Right ventricle myocardium superior (tissue), 1 donor: ENCODE measurements at places on chromosomes 2 and 18.

- DNase-seq: no peak
Measured at GRCh38 chr18:63427558-63427957, 5.3 kb upstream of the VPS4B start.

DNA sequence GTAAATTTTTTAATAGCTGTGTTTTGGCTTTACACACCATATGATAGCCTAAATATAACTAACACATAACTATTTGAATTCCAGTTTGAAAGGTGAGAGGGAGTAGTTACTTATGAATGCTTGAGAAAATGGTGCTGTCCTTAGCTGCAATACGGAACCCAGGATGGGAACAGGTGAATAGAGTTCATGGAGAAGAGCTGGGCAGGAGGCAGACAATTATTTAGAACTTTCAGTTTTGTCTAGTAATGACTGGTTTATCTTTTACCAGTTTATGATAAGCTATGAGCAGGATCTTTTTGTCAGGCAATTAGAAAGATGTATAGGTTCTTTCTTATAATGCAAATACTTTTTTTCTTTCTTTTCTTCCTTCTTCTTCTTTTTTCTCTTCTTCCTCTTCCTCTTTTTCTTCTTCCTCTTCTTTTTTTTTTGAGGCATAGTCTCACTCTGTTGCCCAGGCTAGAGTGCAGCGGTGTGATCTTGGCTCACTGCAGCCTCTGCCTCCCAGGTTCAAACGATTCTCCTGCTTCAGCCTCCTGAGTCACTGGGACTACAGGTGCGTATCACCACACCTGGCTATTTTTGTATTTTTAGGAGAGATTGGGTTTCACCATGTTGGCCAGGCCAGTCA, 25.9 kb downstream of the UBR3 start:
- DNase-seq: no peak

- DNase-seq: no peak
Measured at GRCh38 chr2:172974762-172975161, 100.9 kb upstream of the MAP3K20 start.

- no peak for DNase-seq
Measured at GRCh38 chr18:228586-228985, 39.3 kb downstream of the THOC1 start.

DNA sequence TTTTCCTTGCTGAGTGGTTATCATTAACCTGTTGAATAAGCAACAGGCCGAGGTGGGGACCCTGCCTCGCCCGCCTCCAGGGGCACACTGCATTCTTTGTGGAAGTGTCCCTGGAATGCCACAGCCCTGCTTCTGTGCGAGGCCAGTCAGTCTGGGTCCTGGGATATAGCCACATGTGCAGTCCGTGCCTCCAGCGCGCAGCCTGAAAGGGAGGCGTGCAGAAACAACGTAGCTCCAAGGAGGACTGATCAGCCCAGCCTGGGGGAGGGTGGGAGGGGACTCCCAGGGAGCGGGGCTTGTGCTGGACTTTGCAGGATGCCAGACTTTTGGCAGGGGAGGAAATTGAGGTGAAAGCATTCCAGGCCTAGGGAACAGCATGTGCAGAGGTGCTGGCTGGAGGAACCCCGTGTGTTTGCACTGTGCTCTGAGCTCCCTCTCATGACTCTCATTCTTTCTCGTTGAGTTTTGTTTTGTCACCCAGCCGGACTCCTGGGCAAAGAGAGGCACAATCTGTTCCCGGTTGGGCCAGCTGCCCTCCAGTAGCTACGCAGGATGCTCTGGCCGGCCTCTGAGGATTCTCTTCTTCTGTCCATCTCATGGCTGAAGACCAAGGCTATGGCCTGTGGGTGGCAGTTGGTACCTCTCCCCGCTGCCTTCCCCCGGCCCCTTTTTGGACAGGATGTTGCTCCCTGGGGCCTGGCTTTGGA, 39.7 kb downstream of the HPCAL1 start:
- no peak for DNase-seq

- DNase-seq: peak; percentile 81
Measured at GRCh38 chr2:96811917-96812316, 4.2 kb upstream of the CNNM3 start.

DNA sequence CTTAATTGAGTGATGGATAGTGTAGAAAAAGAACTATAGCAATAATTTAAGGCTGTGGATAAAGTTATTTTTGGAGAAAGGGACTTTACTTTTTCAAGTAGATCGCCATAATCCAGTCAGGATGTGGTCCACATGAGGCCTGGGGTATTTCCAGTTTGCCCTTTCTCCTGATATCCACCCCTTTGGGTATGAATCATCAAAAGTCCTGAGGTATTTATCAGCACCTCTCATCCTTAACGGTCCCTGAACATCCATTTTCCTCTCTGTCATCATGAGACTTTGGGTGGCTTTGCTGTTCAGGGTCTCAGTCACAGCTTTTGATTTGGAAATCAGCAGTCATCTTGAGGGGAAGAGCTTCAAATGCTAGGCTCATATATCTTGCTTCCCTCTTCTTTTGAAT, 39.3 kb upstream of the ELAC1 start:
- DNase-seq: no peak

DNA sequence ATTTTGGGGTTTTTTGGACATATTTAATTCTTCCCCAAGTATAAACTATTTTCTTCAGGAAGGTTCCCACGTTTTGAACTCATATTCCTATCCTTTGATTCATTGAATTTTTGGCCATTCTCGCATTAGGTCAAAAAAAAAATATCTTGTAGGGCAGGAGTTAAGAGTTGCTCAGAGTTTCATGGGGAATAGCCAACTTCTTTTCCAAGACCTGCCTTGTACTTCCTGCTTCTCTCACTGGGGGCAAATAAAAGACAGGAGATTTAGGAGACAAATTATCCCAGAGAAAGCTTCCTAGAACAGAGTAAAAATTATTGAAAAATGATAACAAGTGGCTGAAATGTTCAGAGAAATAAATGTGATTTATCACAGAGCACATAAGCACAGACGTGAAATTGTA, 55.2 kb upstream of the BCL11A start:
- DNase-seq: no peak

GRCh38 chr2:123532994-123533393, 492.1 kb upstream of the CNTNAP5 start:
- no peak for DNase-seq

DNA sequence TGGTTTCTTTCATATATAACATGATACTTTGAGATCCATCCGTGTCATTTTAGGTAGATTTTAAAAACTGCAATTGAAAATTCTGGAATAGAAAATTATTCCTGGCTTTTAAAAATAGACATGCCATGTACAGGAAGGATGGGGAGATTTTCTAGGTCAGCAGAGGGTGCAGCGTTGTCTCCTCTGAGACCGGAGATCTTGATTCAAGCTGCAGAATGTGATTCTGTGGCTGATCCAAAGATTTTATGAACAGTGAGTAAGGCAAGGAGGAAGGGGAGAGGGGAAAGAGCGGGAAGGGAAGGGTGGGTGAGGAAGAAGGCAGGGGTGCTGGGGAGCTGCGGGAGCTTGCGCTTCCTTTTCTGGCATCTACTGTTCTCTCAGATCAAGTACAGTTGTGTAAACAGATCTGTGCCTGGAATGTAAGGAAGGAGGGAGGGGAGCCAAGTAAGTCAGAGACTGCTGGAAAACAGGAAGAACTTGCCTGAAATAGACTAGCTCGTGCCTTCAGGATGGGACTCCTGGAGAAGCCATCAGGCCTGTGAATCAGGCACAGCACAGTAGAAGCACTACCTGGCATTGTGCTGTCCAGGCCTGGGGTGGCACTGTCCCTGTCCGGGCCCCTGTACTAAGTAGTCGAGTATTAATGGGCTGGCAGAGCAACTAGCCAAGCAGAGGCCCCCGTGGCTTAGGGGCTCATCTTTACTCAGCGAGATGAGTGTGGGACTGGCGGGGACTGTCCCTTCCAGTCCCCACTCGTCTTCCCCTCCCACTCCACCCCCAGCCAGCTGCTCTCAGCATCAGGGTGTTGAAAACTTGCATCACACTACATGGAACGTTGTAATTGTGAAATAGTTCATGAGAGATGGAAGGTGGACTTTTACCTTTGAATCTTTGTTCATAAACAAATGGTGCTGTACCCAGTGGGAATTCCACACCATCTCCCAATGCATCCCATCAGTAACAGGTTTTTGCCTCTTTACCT, 163.5 kb downstream of the UXS1 start:
- peak; percentile 53 for DNase-seq

DNA sequence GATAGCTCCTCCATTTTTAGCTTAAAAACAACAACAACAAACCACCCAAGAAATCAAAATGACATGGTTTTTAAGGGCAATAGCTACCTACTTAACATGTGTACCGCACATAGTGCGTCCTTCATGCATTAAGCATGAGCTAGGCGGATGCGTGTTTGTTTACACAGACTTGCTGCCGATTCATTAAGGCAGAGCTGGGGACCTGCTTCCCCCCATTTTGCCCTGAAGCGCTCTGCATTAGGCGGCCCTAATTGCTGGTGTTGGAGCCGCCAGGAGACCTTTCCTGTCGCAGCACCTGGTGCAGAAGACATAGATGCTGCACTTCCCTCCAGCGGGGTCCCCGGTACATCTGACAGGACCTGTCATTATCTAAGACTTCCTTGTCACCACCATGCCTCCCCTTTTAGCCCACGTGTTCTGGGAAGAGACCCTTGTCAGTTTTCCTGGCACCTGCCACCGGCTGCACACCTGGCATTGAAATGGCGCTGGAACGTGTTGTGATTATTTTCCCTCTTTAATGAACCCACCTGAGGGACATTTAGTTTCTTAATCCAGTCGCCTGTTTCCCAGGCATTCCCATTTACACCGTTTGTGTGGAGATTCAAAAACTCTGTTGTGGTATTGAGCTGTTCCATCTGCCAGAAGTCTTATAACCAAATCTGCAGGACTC, 261.1 kb upstream of the RAB12 start:
- no peak for DNase-seq

- no peak for DNase-seq
Measured at GRCh38 chr18:58534535-58535301, 94.2 kb downstream of the ALPK2 start.

DNA sequence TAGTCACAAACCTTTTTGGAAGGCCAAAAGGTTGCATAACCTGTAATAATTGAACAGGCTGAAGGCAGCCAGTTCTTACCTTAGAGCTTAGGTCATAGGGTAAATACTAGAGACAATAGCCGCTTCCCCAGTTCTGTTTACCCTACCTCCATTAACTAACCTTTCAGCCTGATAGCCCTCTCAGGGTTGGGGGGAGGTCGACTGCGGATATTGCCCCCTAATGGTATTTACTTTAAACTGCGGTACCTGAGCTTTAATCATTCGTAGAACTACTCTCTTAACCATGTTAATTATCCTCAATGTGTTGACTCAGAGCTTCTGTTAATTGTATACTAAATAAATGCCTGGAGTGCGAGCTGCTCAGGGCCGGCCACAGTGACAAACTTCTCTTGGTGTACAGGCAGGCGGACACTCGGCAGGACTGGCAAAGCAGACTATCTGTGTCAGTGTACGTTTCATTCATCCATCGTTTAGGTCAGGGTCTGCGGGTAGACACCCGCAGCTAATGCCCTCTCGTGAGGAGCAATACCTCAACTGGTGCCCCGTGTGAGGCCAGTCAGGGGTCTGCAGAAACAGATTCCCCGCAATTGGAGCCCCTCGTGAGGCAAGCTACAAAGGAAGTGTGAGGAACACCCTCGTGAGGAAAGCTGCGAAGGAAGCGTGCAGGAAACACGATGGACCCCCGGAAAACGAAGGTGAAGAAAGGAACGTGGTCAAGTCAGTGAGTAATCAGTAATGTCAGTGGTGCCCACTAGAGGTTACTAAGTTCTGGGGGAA, 115.3 kb upstream of the SCN7A start:
- no peak for DNase-seq

GRCh38 chr2:31060397-31060796, 77.8 kb downstream of the GALNT14 start:
- no peak for DNase-seq

DNA sequence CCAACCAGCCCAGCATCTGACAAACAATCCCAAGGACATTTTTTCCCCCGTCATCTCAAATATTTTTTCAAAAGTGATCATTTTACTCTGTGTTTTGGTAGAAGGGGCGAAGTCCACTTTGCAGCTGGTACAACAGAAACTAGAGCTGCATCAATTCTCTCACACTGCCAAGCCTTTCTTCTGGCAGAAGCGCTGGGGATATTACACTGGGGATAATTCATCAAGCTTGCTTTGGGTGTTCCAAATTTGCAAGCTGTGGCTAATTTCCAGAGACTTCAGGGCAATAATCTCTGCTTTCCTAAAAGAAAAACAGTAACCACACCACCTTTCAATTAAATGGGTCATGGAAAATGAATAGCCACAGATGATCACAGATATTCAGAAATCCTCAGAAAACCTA, 238.3 kb downstream of the SLC8A1 start:
- no peak for DNase-seq

DNA sequence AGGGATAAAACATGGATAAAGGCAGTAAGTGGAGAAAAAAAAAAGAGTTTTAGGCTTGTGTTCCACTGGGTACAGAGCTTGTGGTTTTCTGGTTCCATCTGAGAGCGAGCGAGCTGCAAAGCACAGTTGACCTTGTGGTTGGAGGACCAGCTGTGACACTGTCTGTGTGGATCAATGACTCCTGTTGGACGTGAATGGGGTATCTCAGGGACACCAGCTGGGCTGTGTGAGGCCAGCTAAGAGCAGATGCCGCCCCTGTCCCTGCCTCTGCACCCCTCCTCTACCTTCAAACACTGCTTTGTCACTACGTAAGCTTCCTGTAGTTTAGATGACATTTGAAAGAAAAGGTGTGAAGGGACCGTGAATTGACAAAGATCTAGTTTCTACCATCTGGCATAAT, 67.8 kb downstream of the QPCT start:
- no peak for DNase-seq

DNA sequence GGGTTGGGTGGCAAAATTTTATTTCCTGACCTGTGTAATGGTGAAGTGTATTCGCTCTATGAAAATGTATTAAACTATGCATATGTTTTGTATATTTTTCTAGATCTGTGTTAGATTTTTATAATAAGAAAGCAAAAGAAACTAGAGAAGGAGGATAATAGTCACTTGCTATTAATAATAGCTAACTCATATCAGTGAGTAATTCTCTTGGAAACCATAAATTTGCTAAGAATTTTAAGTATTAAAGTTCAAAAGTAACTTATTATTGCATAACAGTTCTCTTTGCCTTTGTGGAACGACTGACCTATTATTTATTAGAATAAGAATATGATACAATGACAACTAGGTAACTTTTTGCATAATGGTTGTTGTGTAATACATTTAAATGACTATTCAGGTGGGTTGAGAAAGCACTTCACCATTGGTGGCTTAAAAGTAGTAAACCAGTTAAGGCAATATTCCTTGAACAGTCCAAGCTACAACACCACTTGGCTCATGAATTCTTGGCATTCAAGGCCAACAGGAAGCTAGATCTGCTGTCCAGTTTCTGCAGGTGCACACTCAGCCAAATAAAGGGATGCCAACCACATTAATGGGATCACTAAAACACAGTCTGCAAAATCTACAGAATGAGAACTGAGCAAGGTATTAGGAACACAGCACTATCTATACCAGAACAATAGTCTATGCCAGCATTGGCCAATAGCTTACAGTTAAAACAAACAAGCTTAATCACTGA, 921.3 kb downstream of the CPS1 start:
- no peak for DNase-seq

GRCh38 chr2:24083567-24084385, 858 bp downstream of the TP53I3 start:
- no peak for DNase-seq
